ENCODE measurements at places on chromosomes 4 and X.

DNA sequence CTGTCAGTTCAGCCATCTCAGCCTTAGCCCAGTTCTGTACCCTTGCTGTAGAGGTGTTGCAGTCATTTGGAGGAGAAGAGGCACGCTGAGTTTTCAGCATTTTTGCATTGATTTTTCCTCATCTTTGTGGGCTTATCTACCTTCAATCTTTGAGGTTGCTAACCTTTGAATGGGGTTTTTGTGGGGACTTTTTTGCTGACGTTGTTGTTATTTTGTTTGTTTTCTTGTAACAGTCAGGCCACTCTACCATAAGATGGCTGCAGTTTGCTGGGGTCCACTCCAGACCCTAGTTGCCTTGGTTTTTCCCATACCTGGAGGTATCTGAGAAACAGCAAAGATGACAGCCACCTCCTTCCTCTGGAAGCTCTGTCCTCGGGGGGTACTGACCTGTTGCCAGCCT lies 22.8 kb upstream of the TMEM271 start:
- no peak for DNase-seq

GRCh38 chr4:105191621-105192210 lies 45.0 kb downstream of the TET2 start:
- no peak for DNase-seq

- DNase-seq, result no peak
These were observed at the start of gene DRD5 for GRCh38 chr4:9781343-9782135. Gene DRD5, plus strand, starts transcription at chr4:9781634. Its CDS starts 396 bp downstream, at chr4:9782030.

- DNase-seq, result no peak
These were observed 428.0 kb downstream of the EPHA5 start for GRCh38 chr4:65242156-65242846.

DNA sequence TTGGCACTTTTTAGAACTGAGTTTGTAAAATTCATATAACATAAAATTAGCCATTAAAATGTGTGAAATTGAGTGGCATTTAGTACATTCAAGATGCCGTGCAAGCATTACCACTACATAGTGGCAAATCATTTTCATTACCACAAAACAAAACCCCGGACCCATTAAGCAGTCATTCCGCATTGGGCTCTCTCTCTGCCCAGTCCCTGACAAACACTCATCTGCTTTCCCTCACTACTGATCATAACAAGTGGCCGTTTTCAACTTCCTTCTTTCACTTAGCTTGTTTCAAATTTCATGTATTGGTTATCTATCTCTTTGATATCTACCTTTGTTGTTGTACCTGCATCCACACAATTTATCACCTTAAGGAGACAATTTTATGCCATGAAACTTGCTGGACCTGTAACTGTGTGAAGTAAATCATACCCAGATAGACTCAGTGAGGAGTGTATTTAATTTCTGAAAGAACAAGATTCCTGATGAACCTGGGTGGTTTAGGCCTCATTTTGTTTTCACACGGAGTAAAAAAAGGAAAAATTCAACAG lies 202.1 kb downstream of the OR13H1 start:
- DNase-seq, result no peak

DNA sequence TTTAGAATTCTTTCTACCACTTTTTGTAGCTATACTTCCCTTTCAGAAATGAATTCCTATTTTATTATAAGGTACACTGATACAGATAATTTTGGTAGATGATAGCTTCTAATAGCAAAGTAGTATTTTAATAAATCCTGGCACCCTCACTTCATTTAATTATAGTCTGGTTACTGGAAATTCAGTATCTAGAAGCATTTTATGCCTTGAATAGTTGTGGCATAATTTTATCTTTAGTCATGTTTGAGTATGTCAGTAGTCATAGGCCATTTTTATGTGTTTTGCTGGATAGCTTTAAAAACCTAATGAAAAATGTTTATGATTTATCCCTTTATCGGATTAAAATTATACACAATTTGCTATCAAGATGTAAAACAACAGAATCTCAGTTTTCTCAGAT lies 92.3 kb downstream of the DIAPH2 start:
- DNase-seq, result peak; percentile 3

DNA sequence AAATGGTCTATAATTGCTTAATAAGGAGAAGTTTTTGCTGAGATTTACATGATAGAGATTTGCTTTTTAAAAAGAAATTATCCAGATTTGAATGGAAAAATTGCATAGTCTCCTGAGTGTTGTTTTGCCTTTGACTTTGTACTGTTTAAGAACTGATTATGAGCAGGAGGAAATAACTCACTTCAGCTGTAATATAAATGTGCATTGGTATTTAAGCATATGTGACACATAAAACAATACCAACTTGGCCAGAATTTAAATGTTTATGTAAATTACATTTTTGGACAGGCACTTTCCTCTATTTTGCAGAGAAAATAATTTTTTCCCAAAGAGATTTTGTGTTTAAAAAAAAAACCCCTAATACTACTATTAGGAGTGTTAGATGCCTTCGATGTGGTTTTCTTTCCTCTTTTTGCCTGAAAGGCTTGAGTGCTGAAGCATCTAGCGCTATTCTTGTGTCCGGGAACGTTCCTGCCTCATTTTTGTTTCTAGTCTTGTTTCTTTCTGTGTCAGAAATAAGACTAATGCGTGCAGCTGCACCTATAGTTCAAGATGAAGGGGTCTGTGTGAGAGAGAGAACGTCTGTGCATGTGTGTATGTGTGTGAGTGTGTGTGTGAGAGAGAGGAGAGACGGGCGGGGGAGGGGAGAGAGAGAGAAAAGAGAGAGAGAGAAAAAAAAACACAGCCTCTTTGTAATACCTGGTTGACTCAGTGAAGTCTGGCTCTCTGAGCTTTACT lies 60.8 kb downstream of the TBL1X start:
- no peak for DNase-seq

- no peak for DNase-seq
These were observed 1081.8 kb upstream of the GRID2 start for GRCh38 chr4:91222014-91222413.

DNA sequence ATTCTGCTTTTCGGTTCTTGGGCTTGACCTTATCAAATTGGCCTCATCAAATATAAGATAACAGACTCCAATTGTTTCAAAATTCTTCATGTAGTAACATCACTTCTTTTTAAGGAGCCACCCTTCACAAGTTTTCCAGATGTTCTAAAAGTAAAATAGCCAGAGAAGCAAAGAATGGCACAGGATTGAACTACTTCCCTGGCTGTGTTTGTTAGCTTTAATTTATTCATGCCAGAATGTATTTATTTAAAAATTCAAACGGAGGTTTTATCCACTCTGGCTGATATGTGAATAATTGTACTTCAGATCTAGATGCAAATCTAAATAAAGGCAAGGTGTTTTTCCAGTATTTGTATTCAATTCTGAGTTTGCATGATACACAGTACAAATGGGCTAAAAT lies 581.3 kb upstream of the TENM3 start:
- DNase-seq, result no peak

GRCh38 chrX:23194885-23195554 lies 139.6 kb upstream of the PTCHD1 start:
- DNase-seq, result no peak

DNA sequence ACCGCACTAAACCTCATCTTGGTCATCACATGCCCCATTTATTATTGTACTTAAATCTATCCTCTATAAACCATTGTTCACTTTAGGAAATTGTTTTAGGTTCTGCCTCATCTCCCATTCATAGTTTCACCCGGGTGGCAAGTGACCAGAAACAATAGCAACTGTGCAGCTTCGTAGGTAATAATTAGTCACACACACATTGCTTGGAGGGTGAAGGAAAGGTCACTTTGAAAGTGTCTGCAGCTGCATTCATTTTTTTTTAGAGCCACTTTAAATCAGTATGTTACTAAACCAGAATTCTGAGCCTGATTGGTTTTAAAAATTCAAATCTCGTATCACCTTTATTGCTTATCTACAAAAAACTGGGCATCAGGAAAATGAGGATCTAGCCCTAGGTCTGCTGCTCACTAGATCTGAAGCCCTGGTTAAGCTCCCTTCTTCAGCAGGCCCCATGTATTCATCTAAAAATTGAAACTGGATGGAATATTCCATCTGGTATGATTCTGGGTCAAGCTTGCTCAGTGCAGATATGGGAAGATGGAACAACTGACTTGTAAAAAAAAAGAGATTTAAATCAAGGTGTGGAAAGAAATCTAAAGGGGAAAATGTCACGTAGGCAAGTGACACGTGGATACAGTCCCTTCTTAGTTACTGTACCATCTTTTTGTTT lies 62.4 kb downstream of the LIMCH1 start:
- DNase-seq, result no peak

DNA sequence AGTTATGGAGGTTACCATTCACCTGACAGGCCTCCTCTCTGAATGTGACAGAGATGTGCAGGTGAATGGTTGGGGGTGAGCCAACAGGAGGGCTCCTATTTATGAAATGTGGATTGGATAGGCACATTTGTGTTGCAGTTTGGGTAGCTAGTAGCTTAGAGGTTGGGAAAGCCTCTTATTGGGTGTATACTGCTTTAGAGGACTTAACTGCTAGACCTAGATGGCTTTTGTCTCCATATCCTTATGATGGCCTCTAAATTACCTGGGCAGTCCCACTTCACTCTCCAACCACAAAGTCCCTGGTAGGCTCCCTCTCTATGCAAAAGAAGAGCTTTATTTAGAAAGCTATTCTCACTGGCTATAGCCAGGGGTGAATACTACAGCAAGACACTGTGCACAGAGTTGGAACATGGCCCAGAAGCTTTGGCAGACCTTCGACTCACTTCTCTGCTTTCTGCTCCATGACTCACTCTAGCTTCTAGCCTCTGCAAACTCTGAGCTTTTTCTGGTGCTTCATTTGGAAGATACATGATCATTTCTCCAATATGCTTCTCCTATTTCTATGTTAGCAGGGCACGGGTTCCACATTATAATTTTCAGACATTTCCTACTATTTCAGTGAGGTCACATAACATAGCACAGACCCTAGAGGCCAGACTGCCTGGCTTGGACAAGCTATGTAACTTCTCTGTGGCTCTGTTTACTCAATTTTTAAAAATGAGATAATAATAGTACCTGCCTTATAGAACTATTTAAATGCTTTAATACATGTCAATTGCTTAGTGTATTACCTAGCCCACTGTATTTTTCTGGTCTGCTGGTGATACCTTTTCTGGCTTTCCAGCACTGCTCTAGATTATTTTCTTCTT lies 6.0 kb upstream of the VGLL1 start:
- peak; percentile 14 for DNase-seq

DNA sequence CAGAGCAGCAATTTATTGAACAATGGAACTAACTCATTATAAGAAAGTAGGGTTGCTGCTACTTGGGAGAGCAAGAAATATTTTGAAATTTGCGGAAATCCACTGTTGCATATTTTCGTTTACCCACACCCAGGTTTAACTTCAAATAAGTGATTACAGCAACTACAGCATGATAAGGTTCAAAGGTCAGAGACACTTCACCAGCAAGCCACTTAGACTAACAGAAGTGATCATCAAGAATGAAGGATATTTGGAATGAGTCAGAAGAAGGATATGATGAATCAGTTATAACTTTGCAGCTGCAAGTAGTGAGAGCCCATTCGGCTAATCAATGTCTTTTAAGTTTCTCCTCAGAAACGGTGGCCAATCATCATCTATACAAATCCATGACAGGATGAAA lies 199.3 kb downstream of the TMA16 start:
- DNase-seq, result no peak

DNA sequence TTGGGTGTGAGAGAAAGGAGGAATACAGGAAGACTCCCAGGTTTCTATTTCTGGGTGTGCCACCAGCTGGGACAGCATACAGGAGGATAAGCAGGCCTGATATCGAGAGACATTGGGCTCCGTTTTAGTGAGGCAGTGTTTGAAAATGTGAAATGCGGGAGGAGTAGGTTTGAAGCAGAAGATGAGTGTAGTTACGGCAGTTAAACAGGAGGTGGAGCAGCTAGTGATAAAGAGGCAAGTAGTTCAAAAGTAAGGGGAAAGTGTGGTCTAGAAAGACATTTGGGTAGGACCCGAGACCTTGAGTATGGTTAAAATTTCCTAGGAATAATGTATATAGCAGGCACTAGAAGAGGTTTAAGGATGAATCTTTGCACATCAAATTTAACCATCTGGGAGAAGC lies 42.4 kb downstream of the DCUN1D4 start:
- no peak for DNase-seq

- no peak for DNase-seq
These were observed 139.8 kb downstream of the BCOR start for GRCh38 chrX:39957816-39958566.

GRCh38 chr4:92519727-92520126 lies 216.0 kb downstream of the GRID2 start:
- no peak for DNase-seq

DNA sequence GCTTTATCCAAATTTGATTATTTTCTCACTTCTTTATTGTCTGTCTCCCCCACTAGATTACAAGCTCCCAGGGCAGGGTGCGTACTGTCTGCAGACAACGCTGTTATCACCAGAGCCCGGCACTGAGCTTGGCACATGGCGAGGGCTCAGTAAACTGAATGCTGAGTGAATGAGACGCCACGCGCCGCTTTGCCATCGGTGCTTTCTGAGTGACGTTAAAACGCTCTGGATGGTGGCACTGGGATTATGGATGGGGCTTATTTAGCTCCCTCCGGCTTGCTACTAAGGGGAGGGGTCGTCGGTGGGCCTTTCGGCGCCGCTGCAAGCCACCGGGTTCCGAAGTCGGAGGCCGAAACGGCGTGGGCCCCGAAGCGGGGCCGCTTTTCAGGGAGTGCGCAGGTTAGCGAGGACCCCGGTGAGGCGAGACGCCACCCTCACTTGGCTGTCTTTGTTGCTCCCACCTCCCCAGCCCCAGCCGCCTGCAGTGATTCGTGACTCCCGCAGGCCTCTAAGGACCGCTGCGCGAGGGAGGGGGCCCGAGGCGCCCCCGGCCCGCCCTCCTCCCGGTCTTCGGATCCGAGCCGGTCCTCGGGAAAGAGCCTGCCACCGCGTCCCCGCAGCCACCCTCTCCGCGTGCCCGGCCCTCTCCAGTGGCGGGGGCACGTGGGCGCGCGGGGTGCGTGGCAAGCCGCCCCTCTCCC lies 569 bp upstream of the FHL1 start:
- DNase-seq, result no peak

- no peak for DNase-seq
These were observed 450.8 kb upstream of the BOD1L1 start for GRCh38 chr4:14078326-14078725.

DNA sequence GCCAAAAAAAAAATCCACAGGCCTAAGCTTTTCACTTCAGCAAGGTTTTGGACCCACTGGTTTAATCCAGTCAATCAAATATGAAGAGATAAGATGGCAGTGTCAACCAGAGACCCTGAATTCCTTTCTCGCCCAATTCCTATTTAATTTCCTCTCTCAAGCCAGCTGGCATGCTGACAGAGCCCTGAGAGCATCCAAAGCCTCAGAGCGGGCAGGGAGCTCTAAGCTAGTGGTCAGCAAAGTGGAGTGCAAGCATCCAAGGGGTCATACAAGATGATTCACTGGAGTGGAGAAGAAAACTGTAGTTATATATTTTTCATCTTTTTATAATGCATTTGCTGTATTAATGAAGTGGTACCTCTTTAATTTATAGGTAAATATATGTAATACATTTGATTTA lies 37.8 kb upstream of the PRPS2 start:
- DNase-seq, result no peak

DNA sequence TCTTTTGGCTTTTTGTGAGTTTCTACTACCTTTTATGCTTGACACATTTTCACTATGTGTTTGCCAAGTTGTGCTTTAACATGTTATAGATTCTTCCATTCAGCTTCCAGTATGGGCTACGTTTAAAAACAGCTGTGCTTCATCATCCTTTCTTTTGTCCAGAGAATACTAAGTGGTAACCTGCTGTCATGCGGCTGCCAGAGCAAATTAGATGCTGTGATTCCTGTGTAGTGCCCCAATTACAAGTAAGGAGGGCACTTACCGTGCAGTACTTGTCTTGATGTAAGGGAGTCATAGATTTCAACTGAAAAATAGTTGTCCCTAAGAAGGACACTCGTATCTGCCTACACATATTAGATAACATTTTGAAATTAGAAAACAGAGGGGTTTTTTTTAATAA lies 531.8 kb upstream of the GALNTL6 start:
- DNase-seq, result no peak
